ENCODE measurements at places on chromosomes 16 and 17. TPM values are rescaled to one million over a fixed set of nuclear protein-coding genes. Genes with fewer than 3 reads are reported as not detected.

KRT32 gene
- not detected for total RNA-seq

GJC1 gene
- total RNA-seq: 11.6 TPM

MYO15A gene
- total RNA-seq: 1.6 TPM

DRC7 gene
- total RNA-seq: 0.23 TPM

UBFD1 gene
- 35.1 TPM for total RNA-seq

MT1G gene
- not detected for total RNA-seq

BRICD5 gene
- 2.9 TPM for total RNA-seq

TRIM72 gene
- total RNA-seq: under 0.01 TPM

KRTAP9-7 gene
- total RNA-seq: not detected

CDH13 gene
- 115 TPM for total RNA-seq

SPN gene
- total RNA-seq: not detected

TNK1 gene
- 0.08 TPM for total RNA-seq

SEPTIN1 gene
- total RNA-seq: 0.15 TPM

ABCA8 gene
- total RNA-seq: 85.5 TPM

CMTM1 gene
- total RNA-seq: 1.9 TPM

TMEM114 gene
- total RNA-seq: not detected

CCL5 gene
- not detected for total RNA-seq

SYNGR3 gene
- total RNA-seq: 0.94 TPM

TPSB2 gene
- not detected for total RNA-seq

SERPINF2 gene
- not detected for total RNA-seq

EVPLL gene
- total RNA-seq: not detected

CX3CL1 gene
- total RNA-seq: 0.83 TPM

PAQR4 gene
- 1.6 TPM for total RNA-seq

CCL17 gene
- not detected for total RNA-seq

VAT1L gene
- 0.08 TPM for total RNA-seq

CPSF4L gene
- total RNA-seq: not detected

GNAO1 gene
- not detected for total RNA-seq

MED13 gene
- total RNA-seq: 30.5 TPM

HOXB13 gene
- not detected for total RNA-seq

PRKCA gene
- 12.4 TPM for total RNA-seq

ITGB3 gene
- 22.8 TPM for total RNA-seq

CCL14 gene
- not detected for total RNA-seq

PSME3 gene
- 32.3 TPM for total RNA-seq

SLC35G6 gene
- total RNA-seq: not detected

All from smooth muscle cell of the coronary artery (primary cell).